Stimulated activated CD4-positive, alpha-beta T cell treated with anti-CD3 and anti-CD28 coated beads, Interleukin-1b, Interleukin-23, amount 100 ng/mL, for 1 hour (primary cell): ENCODE measurements at places on chromosomes 3 and 15.

GRCh38 chr15:31247404-31247803, 79.2 kb upstream of the KLF13 start:
- DNase-seq, result no peak

DNA sequence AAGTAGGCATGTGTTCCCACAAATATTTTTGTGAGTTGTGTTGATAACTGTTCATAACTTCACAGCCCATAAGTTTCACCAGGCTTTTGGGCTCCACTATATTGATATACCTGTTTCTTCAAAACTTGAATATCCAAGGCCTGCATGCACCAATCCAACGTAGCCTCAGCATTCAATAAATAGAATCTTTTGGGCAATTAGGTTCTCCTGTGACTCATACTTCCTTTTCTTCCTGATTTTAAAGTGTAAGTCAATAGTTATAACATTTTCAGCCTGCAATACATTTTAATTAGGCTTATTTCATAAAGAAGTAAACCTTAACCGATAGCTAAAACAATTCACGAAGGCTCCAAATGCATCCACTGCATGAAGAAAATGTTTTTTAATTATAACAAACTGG, 97.8 kb upstream of the SPRED1 start:
- DNase-seq, result no peak

DNA sequence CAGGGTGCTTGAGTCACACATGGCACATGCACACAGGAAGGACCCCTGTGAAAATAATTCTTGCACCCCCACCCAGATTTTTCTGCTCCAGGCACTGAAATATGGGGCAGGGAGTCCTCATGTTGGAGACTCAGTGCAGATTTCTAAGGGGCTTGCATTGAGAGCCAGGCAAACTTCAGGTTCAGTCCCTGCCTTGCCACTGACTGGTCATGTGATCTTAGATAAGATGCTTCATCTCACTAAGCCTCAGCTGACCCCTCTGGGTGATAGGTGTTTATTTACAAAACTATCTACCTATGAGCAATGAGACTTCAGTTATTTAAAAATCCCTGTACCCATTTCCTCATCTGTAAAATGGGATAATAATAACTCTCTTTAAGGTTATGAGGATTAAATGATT, 30.1 kb upstream of the C3orf80 start:
- no peak for DNase-seq

DNA sequence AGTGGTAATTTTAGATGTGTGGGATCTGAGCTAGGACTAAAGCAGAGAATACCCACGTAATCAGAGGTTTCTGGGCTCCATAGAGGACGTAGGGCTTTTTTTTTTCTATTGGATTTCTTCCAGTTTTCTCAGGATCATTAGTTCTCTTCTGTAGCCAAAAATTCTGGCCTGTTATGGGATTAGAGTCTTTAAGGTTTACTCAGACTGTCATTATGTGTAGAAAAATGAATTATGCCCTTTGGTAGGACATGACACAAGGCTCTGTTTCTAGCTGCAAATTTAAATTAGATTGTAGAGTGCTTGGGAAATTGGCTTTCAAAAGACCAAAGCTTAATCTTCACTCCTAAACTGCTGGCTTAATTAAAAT, 1.9 kb downstream of the SETD5 start:
- no peak for DNase-seq

DNA sequence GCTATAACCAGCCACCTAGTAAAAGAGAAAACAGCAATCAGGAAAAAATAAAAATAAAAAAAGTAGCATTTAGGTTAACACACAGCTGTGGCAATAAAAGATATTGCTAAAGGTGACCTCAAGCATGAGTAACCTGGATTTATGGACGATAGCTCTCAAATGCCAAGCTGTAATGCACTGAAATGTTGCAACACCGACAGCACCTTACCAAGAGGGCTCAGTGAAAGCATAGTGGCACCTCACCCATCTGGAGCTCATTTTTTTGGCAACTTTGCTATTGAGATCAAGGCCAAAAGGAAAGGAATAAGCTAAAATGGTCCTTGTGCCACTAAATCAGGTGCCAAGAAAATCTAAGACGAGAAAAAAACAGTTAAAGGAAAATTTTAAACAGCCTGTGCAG, 2.5 kb downstream of the HACD2 start:
- DNase-seq, result no peak

GRCh38 chr15:25670025-25670554, 193.0 kb downstream of the ATP10A start:
- DNase-seq, result no peak

GRCh38 chr3:6229778-6230410, 631.0 kb upstream of the GRM7 start:
- DNase-seq, result no peak

- DNase-seq, result no peak
These were observed at the start of gene CFAP161 for GRCh38 chr15:81133782-81134461. Gene CFAP161, plus strand, starts transcription at chr15:81134270. Its CDS starts 60 bp downstream, at chr15:81134330.

GRCh38 chr3:178422406-178422805, 113.8 kb upstream of the KCNMB2 start:
- no peak for DNase-seq

DNA sequence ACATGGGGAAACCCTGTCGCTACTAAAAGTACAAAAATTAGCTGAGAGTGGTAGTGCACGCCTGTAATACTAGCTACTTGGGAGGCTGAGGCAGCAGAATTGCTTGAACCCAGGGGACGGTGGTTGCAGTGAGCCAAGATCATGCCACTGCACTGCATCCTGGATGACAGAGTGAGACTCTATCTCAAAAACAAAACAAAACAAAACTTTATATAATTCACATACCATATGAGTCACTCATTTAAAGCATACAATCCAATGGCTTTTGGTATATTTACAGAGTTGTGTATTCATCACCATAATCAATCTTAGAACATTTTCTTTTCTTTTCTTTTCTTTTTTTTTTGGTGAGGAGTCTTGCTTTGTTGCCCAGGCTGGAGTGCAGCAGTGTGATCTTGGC, 8.7 kb downstream of the PXK start:
- no peak for DNase-seq

DNA sequence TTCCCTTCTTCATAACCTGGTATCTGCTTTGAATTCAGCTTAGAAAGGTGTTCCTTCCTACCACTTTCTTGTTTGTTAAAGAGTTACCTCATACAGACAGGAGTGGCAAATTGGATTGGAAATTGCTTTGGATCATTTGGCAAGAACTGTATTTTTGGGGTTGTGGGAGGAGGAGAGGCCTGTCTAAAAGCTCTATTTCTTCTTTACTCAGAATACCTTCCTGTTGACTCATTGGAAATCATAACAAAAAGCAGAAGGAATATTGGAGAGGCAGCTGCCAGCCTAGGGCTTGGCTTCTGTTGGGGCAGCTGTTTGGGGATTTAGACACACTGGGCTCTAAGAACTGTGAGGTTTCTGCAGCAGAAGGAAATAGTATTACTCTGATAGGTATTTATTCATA, 14.2 kb downstream of the IQGAP1 start:
- DNase-seq, result no peak

DNA sequence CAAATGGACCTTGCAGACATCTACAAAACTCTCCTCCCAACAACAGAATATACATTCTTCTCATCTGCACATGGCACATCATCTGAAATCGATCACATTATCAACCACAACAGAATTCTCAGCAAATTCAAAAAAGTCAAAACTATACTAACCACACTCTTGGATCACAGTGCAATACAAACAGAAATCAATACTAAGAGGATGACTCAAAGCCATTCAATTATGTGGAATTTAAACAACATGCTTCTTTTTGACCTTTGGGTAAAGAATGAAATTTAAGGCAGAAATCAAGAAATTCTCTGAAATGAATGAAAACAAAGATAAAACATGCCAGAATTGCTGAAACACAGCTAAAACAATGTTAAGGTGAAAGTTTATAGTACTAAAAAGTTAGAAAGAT, 358.1 kb downstream of the NSUN3 start:
- DNase-seq, result no peak

- no peak for DNase-seq
These were observed 93.8 kb downstream of the DNASE1L3 start for GRCh38 chr3:58116985-58117384.

- DNase-seq, result no peak
These were observed 94.7 kb downstream of the LINGO1 start for GRCh38 chr15:77538027-77538451.

DNA sequence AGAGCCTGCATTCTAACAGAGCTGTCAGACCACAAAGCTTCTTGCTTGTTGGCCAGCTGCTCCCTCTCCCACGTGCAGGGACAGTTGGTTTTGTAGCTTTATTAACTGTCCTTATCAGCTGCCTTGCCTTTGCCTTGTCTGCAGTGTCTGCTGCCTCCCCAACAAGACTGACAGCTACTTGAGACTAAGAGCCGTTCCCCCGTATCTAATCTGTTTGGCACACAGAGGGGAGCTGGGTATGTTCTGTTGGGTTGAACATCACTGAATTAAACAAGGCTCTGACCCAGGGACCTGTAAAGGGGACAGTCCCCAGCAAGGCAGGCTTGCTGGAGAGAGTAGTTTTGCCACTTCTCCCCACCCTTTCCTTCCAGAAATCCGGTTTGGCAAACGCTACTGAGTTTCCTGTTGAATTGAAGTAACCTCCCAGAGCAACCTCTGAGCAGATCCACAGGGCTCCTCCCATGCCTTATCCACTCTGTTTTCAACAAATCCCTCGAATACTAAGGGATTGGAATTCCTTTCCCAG, 116.1 kb downstream of the ANP32A start:
- DNase-seq, result no peak

- DNase-seq, result no peak
These were observed 220.1 kb downstream of the BCHE start for GRCh38 chr3:165617134-165617533.

GRCh38 chr15:64695561-64695992, 79.8 kb downstream of the RBPMS2 start:
- DNase-seq, result no peak

DNA sequence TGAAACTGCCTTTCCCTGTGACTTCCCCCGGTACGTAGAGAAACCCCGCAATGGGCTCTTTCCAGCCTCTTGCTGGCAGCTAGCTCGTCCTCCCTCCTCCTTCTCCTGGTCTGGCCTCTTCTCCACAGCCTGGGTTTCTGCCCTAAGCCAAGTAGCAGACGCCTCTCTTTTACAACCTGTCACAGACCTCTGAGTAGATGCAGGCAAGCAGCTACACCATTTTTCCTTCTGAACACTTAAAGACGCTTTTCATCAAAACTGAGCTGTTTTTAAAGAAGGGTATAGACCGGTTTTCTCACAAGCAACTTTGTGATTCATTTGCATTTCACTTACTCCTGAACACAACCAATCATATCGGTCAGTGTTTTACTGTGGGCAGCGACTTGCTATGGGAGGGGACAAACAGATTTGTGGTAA, 32.0 kb downstream of the ADAMTSL3 start:
- no peak for DNase-seq

GRCh38 chr15:66051833-66052232, 182.5 kb downstream of the RAB11A start:
- no peak for DNase-seq

DNA sequence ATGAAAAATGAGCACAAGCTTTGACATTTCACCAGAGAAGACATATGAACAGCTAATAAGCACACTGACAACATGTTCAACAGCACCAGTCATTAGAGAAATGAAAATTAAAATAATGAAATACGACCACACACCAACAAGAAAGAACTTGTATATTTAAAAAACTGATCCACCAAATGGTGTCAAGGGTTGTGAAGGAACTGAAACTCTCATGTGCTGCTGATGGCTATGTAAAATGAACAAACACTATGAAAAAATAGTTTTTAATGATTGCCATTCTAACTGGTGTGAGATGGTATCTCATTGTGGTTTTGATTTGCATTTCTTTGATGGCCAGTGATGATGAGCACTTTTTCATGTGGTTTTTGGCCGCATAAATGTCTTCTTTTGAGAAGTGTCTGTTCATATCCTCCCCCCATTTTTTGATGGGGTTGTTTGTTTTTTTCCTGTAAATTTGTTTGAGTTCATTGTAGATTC, 193.8 kb downstream of the SCAPER start:
- DNase-seq, result no peak

DNA sequence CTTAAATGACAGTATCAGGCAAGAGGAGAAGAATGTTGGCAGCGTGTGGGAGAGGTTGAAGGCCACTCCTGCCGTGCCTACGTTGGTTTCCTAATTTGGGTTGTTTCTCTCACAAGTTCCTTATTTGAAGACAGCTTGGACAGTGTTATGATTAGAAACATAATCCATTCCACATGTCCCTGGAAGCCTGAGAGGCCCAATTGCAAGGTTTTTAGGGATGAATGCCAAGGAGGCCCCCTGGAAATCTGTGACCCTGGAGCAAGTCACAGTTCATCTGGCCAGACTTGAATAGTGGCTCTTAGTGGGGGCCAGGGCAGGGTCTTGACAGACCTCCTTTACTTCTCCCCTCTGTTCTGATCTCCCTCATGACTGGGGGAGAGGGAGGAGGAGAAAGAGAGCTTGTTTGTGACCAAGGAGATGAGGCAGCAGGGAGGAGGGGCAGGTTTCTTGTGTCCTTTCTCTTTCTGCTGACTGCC, 584.4 kb upstream of the TBL1XR1 start:
- DNase-seq, result no peak

GRCh38 chr15:37720267-37720666, 214.2 kb upstream of the TMCO5A start:
- no peak for DNase-seq

GRCh38 chr15:100147828-100148227, 193.9 kb downstream of the ADAMTS17 start:
- DNase-seq, result no peak

DNA sequence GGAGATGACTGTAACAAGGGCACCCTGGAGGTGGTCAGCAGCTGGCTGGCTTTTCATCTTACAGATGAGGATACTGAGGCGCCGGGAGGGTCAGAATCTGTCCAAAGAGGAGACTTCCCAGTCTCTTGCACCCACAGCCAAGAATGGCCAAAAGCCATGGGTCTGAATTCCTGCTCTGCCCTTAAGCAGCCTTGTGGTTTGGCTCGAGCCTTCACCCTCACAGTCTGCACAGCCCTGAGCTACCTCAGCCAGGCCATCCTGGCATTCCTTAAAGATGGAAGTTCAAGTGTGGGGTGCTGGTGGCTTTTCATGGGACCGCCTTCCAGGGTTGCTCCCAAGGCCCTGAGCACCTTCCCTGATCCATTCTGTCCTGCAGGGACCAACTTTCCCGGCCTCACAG, 59.2 kb downstream of the CACNA2D2 start:
- DNase-seq, result no peak

DNA sequence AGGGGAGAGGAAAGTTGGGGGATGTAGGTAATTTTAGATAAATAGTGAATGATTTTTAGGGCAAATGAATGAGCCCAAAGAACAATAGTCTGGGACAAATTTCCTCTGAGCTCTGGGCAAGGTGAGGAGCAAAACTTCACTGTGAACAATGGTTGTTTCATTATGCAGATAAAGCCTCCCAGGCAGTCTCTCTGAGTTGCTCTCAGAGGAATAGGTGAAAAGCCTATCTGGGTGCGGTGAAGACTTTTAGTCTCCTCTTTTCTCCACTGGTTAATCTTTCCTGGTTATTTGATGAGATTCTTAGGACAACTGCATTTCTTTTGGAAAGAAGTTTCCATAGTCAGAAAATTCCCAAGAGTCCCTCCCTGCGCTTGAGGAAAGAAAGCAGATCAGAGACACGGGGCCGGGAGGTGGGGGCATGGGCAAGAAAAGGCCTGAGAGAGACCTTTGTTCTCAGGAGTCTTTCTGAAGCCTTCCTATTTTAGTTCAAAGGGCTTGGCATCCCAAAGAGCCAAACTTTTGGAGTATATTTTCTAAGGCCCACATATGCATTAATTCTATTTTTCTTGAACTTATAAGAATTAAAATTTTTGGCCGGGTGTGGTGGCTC, 353.6 kb upstream of the SLCO3A1 start:
- DNase-seq, result no peak

GRCh38 chr3:123884203-123884831, at the start of gene MYLK:
Gene MYLK, minus strand, starts transcription at chr3:123884332. Its CDS starts 90,491 bp downstream, at chr3:123793841.
- DNase-seq, result no peak
